ENCODE measurements at places on chromosomes 16 and 17.

- no peak for DNase-seq
Observed at GRCh38 chr17:32757963-32758362, 119.0 kb downstream of the MYO1D start.

DNA sequence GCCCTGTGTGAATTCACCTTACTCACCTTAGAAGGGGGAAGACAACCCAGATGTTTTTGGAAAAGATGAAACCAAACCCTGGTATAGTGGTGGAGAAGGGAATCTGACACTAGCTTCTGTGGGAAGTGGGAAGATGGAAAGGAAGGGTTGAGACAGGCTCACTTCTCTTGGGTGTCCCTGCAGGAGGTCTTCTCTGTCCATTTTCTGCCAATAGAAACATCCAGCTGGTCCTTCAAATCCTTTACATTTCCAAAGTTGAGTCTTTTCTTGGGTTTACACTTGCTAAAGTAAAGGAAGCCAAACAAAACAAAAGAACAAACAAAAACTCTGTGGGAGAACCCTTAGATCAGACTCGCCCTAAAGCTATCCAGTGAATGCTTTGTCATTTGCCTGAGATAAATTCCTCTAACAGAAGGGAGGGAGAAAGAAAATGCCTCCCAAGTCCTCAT is 10.2 kb downstream of the HOXB1 start:
- no peak for DNase-seq

DNA sequence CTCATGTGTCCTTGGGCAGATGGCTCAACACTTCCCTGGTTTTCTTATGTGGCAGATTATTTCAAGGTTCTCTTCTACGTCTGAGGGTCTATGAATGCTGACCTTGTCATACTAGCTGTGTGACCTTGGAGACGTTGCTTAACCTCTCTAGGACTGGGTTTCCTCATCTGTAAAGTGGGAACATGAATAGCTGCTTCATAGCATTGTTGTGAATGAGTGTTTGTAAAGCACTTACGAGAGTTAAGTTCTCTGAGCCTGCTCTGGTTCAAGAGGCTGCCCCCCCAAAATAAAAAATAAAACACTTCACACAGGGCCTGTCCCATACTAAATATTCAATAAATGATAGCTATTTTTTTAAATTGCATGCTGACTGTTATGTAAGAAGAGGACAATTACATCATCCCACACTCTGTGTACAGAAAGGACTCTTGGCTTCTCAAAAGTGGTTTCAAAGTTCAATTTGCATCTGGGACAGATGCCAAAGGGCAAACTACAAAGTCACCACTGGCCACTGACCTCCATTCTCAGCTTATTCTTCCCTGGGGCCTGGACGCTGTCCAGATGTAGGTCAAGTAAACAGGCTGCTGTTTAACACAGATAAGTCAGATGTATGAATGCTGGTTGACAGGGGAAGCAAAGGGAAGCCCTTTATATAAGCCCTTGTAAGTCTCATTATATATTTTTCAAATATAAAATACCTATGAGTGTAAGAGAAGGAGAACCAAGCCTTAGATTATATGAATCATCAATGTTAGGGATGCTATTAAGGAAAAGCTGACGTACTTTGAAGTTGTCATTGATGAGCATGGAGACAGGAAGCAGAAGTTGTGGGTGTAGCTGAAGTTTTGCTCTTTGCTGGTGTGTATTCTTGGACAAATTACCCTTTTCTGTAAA is 15.4 kb upstream of the NDEL1 start:
- no peak for DNase-seq

DNA sequence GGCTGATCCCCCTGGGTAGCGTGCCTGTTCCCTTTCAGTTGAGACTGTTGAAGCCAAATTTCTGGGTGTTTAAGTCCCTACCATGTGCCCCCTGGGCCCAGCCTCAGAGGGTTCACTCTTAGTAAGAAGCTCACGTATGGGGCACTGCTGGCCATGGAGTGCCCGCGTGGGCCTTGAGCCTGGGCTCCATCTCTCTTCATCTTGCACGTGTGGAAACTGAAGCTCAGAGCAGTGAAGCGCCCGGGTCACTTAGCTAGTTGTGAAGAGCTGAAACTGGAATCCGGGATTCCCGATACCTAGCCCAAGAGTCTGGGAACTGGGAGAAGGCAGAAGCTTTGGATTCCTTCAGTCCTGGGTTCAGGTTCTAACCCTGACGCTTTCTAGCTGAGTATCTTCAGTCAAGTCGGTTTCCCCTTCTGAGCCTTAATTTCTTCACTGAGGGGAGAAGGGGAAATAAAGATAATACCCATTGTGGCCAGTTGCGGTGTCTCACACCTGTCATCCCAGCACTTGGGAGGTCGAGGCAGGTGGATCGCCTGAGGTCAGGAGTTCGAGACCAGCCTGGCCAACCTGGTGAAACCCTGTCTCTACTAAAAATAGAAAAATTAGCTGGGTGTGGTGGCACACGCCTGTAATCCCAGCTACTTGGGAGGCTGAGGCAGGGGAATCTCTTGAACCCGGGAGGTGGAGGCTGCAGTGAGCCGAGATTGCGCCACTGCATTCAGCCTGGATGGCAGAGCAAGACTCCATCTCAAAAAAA is 103.9 kb downstream of the OR1D5 start:
- DNase-seq: no peak

DNA sequence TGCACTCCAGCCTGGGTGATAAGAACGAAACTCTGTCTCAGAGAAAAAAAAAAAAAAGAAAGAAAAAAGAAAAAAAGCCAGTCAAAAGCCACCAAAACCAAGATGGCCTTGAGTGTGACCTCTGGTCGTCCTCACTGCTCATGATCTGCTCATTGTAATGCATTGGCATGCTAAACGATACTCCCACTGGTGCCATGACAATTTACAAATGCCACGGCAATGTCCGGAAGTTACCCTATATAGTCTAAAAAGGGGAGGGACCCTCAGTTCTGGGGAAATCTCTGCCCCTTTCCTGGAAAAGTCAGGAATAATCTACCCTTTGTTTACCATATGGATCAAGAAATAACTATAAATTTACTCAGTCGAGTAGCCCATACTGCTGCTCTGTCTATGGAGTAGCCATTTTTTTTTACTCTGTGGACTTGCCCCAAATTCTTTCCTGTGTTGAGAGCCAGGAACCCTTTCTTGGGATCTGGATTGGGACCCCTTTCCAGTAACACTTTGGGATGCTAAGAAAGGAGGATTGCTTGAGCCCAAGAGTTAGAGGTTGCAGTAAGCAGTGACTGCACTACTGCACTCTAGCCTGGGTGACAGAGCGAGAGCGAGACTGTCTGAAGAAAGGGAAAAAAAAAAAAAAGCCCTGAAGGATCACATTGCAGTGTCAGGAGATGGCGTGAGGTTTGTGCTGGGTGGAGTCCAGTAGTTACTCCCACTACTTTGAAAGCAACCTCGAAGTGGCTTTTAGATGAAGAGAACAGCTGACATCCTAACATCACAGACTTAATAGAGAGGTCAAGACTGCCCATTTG is 3.7 kb upstream of the TMEM231 start:
- DNase-seq: no peak

GRCh38 chr16:79090966-79091365 is 509.6 kb downstream of the MAF start:
- no peak for DNase-seq

- DNase-seq: no peak
Observed at GRCh38 chr17:16300554-16300953, 52.7 kb downstream of the CENPV start.
